GOT3 (cell line): ENCODE measurements at places on chromosomes 12 and 14.

DNA sequence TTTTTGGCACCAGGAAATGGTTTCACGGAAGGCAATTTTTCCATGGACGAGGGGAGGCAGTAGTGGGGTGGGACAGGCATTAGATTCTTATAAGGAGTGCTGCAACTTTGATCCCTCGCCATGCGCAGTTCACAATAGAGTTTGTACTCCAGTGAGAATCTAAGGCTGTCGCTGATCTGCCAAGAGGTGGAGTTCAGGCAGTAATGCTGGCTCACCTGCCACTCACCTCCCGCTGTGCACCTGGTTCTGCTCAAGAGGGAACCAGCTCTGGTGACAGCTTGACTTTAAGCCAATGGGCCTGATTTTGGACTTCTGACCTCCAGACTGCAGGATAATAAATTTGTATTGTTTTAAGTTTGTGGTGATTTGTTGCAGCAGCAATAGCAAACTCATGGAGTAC is 80.8 kb upstream of the TTC7B start:
- DNase-seq, result no peak

DNA sequence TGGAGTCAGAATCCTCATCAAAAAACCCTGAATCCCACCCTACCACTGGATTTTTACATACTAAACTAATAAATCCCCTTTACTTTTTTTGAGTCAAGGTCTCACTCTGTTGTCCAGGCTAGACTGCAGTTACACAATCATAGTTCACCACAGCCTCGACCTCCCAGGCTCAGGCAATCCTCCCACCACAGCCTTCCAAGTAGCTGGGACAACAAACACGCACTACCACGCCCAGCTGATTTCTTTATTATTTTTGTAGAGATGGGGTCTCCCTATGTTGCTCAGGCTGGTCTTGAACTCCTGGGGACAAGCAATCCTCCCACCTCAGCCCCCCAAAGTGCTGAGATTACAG is 24.3 kb downstream of the SPTSSA start:
- no peak for DNase-seq

GRCh38 chr14:101477648-101478047 is 83.6 kb upstream of the DIO3 start:
- no peak for DNase-seq

DNA sequence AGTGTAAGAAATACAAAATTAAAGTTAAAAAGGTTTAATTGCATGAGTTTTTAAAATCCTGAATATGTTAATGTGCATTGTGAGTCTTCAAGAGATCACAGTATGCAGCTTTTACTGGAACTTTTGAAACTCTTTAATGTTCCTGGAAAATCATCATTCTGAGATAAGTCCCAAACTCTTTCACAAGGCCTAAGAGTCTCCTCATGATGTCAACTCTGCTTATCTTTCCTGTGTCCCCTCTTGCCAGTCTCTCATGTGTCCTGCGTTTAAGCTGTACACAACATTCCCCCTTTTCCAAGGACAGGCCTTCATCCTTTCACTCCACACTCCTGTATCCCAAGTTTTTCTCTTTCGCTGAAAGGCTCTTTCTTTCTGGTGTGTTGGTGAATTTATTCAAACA is 380.1 kb downstream of the SOX5 start:
- DNase-seq, result no peak

GRCh38 chr12:49521389-49521788 is 17.4 kb upstream of the KCNH3 start:
- DNase-seq, result no peak

GRCh38 chr14:22848351-22849164 is 12.2 kb downstream of the MMP14 start:
- no peak for DNase-seq

GRCh38 chr14:93893661-93894261 is 33.4 kb upstream of the FAM181A start:
- DNase-seq, result no peak

DNA sequence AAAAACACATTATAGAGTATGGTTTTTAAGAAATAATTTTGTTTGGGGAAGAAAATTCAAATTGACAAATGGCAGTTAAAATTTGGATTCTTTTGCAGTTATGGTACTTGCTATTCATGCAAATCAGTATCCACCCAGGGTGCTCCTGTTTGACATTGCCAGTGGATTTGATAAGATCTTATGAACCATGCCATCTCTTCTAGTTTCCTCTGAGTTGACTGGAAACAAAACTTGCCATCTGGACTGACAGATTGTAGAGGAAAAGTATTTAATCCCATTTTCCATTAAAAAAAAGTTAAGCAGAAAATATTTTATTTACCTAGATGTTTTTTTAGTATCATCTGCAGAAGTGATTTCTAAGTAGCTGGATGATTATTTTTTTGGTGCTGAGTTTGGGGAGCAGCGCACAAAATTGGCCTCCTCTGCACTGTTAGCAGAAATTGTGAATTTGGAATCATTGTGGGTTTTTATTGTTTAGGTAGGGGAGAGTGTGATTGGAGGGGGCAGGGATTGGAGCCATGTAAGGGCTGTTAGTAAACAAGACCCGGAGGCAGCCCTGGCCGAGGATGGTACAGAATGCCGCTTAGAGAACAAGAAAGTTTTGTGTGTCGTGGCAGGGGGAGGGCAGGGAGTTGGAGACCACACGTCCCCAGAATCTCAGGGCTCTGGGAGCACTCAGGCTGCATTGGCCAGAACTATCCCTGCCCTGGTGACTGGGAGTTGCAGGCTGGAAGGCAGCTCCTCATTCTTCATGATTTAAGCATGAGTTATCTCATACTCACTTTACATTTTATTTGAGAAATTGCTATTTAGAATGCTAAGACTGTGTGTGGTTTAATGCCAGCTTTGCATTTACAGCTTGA is 56.6 kb downstream of the WDR20 start:
- no peak for DNase-seq

DNA sequence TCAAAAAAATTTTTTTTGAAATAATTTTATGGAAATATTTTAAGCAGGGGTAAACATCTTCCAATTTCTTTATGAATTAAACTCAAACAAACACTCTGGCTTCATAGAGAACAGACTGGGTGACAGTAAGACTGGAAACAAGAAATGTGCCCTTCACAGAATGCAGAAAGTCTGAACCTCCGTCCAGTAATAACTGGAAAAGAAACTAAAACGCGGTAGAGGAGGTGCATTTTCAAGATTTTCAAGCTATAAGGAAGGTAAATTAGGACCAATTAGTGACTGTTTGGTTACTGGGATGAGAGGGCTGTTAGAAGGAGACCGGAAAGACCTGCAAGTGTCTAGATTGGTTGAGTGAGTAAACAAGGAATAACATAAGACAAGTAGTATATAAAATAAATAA is 245.7 kb downstream of the CEP128 start:
- DNase-seq, result no peak

DNA sequence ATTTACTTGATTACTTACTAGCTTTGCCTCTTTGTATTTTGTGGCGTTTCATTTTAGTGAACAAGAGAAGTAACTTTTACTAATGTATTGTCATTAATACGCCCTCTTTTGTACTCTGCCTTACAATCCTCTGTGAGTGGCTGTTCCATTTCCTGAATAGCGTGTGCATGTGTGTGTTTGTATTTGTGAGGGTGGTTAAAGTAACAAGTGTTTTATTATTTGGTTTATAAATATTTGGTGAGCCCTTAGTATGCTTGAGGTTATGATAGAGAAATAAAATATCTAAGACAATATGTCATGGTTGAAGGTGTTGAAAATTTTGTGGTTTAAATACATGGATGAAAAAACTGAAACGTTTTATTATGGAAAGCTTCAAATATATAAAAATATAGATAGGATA is 71.7 kb upstream of the REP15 start:
- no peak for DNase-seq

DNA sequence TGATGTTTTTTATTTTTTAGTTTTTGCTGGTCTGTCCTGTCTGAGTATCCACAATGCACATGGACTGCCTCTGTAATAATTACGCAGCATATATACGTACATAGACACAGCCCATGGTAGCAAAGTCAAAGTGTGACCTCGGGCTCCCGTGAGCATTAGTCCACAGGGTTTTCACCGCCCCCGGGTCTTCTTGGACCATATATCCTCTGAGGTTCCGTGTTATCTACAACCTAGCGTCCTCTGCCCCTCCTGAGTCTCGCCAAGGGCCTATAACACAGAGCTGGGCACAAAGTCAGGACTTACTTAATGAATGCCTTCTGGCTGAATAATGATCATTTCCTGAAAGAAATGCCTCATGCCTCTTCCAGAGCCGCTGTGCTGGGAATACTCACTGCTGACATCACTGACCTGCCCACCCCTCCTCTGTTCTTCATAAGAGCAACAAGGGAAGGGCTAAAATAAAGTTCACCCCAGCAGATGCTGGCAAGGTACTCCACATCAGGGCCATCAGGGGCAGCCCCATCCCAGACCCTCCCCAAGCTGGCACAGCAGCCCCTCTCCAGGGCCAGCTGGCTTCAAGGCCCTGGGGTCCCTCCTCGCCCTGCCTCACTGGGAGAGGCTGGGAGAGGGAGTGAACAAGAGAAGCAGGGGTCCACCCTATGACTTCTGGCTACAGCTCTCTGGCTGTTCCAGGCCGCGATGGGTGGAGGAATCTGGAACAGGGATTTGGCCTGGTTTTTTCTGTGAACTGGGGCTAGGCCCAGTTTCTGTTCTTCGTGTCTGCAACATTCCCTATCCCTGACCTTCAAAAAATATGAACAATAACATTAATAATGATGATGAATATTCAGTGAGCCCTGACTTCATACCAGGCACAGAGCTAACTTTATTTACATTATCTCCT is 7.9 kb downstream of the HDAC7 start:
- no peak for DNase-seq

DNA sequence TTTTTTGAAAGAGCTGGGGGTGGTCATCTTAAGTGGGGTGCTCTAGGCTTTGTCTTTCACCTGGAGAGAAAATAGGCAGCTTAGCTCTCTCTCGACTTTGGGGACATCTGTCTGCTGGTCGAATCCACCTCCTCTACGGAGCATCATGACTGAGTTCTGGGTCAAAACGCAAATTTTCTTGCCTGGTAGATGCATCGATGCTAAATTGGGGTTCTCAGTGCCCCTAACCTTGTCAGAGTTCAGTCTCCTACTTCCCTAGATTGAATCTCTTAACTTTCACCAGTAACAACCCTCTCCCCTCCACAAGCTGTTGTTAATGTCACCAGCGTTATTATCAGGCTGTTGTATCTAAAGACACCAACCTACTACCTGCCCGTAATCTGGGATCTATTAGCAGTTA is 682 bp downstream of the FLRT2 start:
- DNase-seq, result no peak

- DNase-seq, result no peak
Measured at GRCh38 chr14:69956970-69957369, 77.8 kb downstream of the SMOC1 start.

GRCh38 chr12:12976366-12976765 is 23.7 kb downstream of the HEBP1 start:
- no peak for DNase-seq

- DNase-seq, result no peak
Measured at GRCh38 chr12:56728139-56728861, 3.2 kb upstream of the NACA start.

GRCh38 chr12:117105902-117106301 is 6.7 kb upstream of the TESC start:
- no peak for DNase-seq

DNA sequence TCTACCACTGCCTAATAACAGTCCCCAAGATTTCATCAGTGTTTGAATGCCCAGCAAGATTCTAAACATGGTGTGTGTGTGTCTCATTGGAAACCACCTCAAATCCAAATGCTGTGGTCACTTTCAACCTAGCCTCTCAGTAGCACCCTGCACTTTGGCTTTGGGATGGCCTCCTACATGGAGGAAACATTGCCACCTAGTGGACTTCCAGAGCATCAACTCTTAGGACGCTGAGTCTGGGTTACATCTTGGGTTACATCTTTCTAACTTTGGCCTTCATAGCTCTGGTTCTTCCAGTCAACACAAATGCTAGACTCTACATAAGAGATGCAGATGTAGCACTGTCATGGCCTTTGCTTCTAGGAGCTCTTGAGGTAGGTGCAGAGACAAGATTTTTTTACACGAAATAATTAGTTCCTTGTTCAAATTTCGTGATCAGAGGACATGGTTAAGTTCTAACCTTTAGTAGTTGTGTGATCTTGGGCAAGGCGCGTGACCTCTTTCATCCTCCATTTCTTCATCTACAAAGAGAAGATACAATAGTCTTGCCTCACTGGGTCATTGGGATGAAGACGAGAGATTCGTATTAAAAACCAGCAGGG is 113.5 kb upstream of the VASH1 start:
- DNase-seq, result no peak

DNA sequence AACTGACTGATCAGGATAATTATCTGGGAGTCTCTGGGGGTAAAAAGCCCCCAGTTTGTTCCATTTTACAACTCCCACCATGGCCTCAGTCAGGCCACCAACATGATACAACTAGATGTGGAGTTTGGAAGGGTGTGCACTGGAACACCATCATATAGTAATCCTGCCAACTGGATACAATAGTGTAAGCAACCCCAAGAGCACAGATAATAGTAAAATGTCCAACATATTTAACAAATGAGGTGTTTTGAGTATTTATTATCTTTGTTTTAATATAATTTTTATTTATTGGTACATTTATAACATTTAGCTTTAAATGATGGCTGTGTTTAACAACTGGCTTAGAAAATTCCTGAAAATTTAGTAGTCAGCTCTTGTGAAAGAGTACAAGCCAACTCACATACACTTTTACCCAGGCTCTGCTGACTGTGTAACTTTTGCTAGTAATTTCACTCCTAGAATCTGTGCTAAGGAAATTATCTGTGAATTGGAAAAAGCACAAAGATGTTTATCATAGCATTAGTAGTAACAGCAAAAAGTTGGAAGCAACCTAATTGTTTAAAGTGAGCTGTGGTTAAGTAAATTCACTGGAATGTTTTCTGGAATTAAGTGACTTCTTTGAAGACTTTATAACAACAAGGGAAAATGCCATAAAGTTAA is 196.8 kb downstream of the RAD51B start:
- no peak for DNase-seq
